ENCODE measurements at places on chromosomes 7 and 10.

- no peak for DNase-seq
Observed at GRCh38 chr10:64430690-64431323, 909.6 kb downstream of the REEP3 start.

- no peak for DNase-seq
Observed at GRCh38 chr7:88306590-88307048, at the start of gene STEAP4. Gene STEAP4, minus strand, starts transcription at chr7:88306894. Its CDS starts 22,625 bp downstream, at chr7:88284269.

GRCh38 chr10:133134411-133135115, 25.5 kb upstream of the KNDC1 start:
- no peak for DNase-seq

DNA sequence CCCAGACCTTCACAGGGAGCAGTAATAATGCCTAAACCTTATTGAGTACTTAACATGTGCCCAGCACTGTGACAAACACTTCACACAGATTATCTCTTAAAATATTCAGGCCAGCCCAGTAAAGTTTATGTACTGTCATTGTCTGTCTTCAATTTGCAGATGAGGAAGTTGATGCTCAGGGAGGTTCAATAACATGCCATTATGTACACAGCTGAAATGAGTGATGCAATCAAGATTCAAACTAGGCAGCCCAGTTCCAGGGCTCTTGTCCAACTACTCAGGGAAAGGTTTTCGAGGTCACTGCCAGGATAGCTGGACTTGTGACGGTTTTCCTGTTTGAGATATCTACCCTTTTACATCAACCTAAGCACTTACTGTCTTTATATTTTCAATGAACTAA, 56.1 kb downstream of the AUTS2 start:
- no peak for DNase-seq

- peak; percentile 12 for DNase-seq
Observed at GRCh38 chr10:28533186-28533564, 257 bp downstream of the WAC start.

GRCh38 chr10:52563360-52563759, 209.2 kb downstream of the MBL2 start:
- DNase-seq: no peak

GRCh38 chr10:70932392-70933196, 44.2 kb upstream of the PCBD1 start:
- DNase-seq: no peak

DNA sequence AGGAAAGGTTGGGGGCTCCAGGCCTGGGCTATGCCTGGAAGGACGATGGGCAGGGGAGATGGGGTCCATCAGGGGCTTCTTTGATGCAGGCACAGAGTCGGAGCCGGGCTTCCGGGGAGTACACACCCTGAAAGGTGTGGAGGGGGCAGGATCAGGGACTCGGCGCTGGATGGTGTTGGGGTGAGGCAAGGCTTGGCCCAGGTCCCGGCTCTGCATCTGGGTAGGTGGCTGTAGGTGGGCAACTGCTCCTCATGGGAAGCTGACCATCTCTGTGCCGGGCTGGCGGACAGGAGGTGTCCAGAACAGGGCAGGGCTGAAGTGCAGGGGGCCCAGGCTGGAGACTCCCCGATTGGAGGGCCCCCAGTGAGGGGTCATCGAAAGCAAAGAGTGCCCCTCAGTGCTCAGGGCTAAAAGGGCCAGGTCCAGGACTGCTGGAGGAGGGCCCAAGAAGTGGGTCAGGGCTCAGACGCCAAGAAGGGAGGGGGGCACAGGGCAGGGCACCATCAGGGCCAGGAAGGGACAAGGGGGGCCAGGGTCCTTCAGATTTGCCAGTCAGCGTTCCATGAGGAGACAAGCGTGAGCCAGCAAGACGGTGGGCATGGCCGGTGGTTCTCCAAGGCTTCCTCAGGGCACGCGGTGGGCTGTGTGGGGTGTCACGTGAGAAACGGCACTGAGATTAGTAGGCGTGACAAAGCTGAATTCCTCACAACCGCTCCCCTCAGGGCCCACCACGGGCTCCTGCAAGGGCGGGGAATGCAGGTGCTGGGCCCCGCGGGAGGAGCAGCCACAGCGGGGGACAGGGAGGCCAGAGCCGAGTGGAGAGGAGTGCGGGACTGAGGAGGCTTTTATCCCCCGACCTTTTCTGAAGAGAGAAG, 97.0 kb downstream of the BMS1 start:
- DNase-seq: no peak

DNA sequence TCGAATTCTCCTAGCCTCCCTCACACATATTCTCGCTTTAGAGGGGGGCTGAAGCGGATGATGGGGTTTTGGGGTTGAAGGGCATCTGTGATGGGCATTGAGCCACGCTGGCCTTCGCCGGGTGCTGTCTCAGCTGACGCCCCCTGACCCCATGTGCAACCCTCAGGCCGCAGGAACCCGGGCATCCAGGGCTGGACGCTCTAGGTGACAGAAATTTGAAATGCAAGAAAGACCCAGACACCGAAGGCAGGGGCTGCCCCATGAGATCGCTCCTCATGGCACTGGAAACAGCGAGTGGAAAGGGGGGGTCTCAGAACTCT, 664 bp upstream of the C10orf88 start:
- DNase-seq: no peak

DNA sequence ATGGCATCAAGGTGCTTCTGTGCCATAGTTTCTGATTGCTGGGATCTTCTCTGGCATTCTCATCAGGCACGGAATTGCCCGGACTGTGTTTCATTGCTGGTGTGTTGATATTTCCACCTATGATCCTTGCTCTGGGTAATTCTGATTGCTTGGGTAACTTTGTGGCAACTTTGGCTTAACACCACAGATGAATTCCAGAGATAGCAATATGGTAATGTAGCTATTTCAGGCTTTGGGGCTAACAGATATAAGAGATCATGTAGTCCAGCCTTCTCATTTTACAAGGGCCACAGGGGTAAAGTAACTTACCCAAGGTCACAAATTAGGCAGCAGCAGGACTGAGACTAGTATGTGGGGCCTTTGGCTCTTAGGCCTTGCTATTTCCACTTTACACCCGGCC, 53.9 kb upstream of the PLPP4 start:
- no peak for DNase-seq

GRCh38 chr10:115871855-115872254, 401.2 kb downstream of the GFRA1 start:
- DNase-seq: no peak

GRCh38 chr7:86534641-86535040, 109.1 kb upstream of the GRM3 start:
- DNase-seq: no peak

- DNase-seq: no peak
Observed at GRCh38 chr7:113321201-113321600, 202.8 kb upstream of the SMIM30 start.

DNA sequence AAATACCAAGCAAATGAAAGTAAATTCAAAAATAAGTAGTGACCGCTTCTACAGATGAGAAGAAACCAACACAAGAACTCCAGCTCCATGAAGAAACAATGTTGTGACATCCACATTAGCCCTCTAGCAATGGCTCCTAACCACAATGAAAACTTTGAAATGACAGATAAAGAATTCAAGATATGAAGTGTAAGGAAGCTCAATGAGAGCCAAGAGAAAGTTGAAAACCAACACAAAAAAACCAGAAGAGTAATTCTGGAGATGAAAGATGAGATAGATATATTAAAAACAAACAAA, 68.2 kb upstream of the DDC start:
- DNase-seq: no peak

- DNase-seq: no peak
Observed at GRCh38 chr7:16609842-16610450, 35.6 kb downstream of the ANKMY2 start.

- no peak for DNase-seq
Observed at GRCh38 chr10:43970717-43971116, 322.0 kb upstream of the ZNF32 start.

GRCh38 chr7:29561271-29561670, 2.4 kb upstream of the PRR15 start:
- no peak for DNase-seq

DNA sequence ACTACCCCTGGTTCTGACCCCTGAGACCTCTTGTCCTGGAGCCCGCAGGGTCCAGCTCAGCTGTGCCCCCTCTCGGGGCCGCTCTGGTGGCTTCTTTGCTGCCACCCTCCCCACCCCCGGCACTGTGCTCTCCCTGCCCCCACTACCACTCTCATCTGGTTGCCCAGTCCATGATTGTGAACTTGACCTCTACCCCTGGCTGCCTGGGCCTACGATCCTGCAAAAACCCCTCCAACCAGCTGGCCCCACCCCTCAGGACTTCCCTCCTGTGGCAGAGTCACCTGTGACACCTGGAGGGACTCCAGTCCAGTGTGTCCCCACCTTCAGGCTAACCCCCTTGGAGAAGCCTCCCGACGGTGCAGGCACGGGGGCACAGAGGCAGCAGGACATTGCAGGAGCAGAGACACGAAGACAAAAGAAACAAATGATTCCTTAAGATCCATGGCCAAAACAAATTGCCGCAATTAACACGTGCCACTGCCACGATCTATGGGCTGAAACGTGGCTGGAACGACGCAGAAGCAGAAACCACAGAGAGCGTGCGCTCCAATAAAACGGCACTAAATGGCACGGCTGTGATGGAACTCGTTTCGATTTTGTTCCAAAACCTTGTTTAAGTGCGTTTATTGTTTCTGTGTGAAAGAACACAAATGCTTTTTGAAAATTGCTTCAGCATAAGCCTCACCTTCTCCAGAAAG, 72.0 kb downstream of the PARP12 start:
- no peak for DNase-seq

GRCh38 chr10:11154333-11154732, 136.7 kb downstream of the CELF2 start:
- DNase-seq: no peak

GRCh38 chr10:13984647-13985155, 346.0 kb downstream of the FRMD4A start:
- DNase-seq: no peak

GRCh38 chr7:125010540-125010939, 80.9 kb upstream of the POT1 start:
- DNase-seq: no peak

DNA sequence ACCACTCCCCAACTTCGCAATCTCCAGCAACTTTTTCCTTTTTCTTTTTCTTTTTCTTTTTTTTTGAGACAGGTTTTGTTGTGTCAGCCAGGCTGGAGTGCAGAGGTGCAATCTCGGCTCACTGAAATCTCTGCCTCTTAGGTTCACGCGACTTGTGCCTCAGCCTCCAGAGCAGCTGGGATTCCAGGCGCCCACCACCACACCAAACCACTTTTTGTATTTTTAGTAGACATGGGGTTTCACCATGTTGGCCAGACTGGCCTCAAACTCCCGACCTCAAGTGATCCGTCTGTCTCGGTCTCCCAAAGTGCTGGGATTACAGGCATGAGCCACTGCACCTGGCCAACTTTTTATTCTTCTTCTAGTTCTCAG, 55.0 kb downstream of the KIAA1549 start:
- no peak for DNase-seq

DNA sequence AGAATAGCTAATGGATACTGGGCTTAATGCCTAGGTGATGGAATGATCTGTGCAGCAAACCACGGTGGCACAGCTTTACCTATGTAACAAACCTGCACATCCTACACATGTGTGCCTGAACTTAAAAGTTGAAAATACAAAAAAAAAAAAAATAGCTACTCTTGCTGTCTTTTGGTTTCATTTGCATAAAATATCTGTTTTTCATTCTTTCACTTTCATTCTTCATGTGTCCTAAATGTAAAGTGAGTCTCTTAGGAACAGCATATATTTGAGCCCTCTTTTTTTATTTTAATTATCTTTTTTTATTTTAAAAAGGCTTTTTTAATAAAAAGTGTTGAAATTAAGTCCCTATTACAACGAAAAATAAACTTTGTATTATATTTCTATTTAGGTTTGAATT, 836.1 kb upstream of the KCND2 start:
- DNase-seq: no peak

- DNase-seq: peak; percentile 25
Observed at GRCh38 chr7:7257899-7258692, 75.8 kb downstream of the C1GALT1 start.

DNA sequence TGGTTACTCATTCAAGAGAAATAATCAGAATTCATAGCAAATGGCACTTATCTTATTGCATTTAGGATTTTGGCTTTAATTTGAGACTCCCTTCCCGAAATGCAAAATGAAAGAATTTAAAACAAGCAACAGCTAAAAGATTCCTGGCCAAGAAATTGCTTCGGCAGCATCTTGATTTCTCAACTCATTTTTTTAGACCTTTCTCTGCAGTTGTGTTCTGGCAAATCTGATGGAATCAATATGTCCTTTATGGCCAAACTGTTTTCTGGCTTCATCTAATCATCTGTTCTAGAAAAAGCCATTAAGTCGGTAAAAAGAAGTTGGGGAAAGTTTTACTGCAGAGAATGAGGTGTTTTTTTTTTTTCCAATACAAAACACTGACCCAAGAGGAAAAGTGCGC, 172.1 kb downstream of the SLC16A9 start:
- no peak for DNase-seq

Measured in GM12892 (cell line).